Activated CD4-positive, alpha-beta T cell treated with anti-CD3 and anti-CD28 coated beads for 1 hour (primary cell): ENCODE measurements at places on chromosomes 4 and X.

DNA sequence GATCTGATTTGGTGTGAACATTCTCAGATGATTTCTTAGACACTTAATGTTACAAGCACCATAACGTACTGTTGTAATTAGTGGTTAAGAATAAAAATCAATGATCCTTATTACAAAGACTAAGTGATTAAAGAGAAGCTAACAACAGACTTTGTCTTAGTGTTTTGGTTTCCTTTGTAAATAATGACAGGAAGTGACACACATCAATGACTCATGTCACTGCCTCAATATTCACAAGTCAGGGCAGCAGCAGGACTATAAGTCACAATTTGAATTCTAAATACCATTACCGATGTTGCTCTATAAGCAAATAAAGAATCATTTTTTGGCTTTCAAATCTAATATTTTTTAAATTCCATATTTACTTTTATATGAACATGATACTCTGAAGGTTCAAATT, 115.8 kb upstream of the FAT4 start:
- DNase-seq, result no peak

DNA sequence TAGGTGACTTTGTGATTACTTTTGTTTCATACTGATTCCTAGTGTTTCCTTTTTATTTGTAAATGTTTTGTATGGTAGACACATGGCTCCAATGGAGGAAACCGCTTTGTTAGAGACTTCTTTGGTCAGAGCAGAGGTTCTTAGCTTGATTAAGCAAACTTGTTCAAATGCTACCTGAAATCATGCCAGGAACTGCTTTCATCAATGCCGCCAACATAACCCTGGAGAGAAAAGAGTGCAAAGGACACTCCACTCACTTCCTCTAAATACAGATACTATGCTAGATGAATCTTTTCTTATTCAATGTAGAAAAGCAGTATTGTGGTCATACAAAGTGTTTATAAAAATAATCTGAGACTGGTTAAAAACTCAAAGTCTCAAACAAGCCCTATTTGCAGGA, 25.7 kb upstream of the COX7B2 start:
- DNase-seq, result no peak

DNA sequence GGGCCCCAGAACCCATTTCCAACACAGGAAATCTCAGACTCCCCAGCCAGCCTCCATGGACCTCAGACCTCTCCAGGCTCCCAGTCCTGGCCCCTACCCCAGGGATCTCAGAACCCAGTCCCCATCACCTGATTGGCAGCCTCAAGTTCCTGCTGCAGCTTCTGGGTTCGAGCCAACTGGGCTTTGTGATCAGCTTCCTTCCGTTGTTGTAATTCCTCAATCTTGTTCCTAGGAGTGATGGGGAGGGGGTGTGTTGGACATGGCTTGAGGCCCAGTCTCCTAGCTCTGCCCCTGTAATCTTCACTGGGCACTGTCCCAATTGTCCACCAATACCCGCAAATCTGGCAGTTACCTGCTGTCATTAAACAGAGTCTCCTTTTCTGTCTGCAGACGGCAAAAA, 12.6 kb downstream of the GRIPAP1 start:
- no peak for DNase-seq

DNA sequence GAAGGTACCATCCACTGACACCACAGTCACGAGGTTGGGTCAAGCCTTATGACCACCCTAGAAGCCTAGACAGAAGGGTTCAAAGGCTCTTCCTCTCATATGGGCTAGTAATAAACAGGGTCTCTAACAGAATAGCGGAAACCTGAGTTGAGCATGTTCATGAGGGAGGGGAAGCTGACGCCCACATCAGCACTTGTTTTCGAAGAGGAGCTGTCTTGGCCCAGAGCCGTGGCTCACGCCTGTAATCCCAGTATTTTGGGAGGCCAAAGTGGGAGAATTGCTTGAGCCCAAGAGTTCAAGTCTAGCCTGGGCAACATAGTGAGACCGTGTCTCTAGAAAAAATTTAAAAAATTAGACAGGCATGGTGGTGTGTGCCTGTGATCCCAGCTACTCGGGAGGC, 21.5 kb upstream of the TMSB4X start:
- DNase-seq, result no peak

DNA sequence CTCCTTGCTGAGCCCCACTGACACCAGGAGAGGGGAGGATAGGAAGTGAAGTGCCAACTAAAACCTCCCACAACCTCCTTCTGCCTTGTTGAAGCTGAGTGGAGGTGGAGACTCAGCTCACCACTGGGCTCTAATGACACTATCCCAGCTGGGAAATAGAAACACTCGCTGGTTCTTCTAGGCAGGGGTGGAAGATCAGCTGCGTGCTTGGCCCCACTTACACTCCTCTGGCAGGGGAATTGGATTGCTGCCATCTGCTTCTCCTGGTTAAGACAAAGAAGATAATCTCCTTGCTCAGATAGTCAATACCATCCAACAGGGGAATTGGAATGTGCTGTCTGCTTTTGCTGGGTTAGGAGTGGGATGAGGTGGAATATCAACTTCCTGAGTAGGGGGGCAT, 392.5 kb downstream of the ZNF674 start:
- DNase-seq, result no peak
